Cardiac atrium fibroblast (primary cell): ENCODE measurements at places on chromosomes 5 and 9. TPM values are rescaled to one million over a fixed set of nuclear protein-coding genes. Genes with fewer than 3 reads are reported as not detected.

The OR1L1 gene
- not detected in 2 replicates for total RNA-seq

The CDC20B gene
- not detected in 2 replicates for total RNA-seq

The RNF145 gene
- 35.0 and 50.1 TPM in 2 replicates for total RNA-seq

The IFNE gene
- total RNA-seq: not detected in 2 replicates

The BAAT gene
- 0.16 TPM in 1 of 2 replicates, not detected in the other for total RNA-seq

The SMIM32 gene
- total RNA-seq: not detected in 2 replicates

The CBY3 gene
- total RNA-seq: not detected in 2 replicates

The CEMIP2 gene
- total RNA-seq: 29.8 and 74.0 TPM in 2 replicates

The PCDH12 gene
- 4.3 and 9.2 TPM in 2 replicates for total RNA-seq

The CARD9 gene
- total RNA-seq: under 0.01 and 0.65 TPM in 2 replicates

The IL33 gene
- 148 and 185 TPM in 2 replicates for total RNA-seq

The WDR38 gene
- total RNA-seq: not detected in 2 replicates

The CDH12 gene
- not detected in 2 replicates for total RNA-seq
